ENCODE measurements at places on chromosomes 5 and 9.

GRCh38 chr5:32069396-32069795 is 104.7 kb downstream of the GOLPH3 start:
- DNase-seq, result no peak

- no peak for DNase-seq
These were observed 1075.2 kb upstream of the SEMA6A start for GRCh38 chr5:117649821-117650220.

GRCh38 chr5:160174290-160174689 is 55.0 kb upstream of the FABP6 start:
- DNase-seq, result no peak

DNA sequence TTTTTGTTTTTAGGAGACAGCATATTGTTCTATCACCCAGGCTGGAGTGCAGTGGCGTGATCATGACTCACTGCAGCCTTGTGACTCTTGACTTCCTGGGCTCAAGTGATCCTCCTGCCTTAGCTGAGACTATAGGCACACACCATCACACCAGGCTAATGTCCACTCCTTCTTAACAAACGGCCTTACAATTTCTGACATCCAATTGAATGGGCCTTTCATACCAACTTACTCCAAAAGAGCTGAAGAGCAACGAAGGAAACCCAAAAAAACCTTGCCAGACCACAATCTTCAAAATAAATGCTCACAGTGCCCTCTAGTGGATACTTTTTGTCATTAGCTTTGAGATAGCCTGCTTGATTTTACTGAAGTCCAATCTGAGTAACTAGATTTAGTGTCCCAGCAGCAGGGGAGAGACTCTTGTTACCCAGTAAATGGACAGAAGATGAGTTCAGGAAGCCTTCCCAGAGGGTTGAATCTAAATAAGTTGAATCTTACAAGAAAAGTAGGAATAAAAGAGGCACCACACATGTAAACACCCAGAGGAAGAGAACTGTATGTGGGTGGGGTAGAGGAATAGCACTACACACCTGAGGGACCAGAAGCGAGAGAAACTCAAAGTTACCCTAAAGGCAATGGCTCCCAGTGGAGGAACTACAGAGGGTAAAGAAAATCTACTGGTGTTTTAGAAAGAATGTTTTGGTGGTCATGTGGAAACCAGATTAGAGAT is 9.3 kb downstream of the ZNF622 start:
- DNase-seq, result no peak

DNA sequence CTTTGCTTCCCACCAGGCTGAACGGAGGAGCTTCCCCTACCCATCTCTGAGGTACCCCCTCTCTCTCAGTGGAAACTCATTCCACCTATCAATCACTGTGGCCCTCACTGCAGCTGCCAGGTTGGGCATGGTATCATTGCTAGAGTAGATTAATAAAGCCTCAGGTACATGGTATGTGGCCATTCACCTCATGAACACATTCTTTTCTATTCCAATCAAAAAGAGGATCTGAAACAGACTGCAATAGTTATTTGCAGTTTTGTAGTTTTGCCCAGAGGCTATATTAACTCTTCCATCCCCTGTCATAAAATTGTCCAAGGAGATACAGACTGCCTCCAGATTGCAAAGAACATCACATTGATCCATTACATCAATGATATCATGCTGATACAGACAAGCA is 85.8 kb upstream of the MVB12B start:
- peak; percentile 44 for DNase-seq

All from osteoblast (primary cell).